ENCODE measurements at places on chromosomes 7 and 10.

DNA sequence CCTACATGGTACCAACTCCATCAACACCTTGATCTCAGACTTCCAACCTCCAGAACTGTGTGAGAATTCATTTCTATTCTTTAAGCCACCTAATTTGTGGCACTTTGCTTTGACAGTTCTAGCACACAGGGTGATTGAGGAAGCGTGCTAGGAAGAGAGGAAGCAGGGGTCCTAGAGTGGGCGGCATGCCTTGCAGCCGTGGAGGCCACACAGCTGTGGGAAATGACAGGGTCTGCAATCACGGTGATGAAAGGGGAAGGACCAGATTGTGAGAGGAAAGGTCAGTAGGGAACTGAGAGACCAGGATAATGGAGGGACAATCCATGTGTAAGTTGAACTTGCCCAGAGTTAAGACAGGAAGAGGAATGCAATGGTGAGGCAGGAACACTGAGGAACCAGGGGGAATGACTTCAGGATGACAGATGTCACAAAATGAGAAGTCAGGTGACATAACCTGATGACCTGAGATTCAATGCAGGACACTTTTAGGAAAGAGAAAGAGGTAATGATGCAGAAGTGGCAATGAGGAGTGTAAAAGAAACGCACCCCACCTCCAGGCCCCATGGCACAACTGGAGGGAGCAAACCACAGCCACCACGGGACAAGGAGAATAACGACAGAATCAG is 87.3 kb upstream of the PIK3CG start:
- no peak for DNase-seq

GRCh38 chr10:132224343-132225072 is 37.8 kb downstream of the DPYSL4 start:
- DNase-seq: no peak

DNA sequence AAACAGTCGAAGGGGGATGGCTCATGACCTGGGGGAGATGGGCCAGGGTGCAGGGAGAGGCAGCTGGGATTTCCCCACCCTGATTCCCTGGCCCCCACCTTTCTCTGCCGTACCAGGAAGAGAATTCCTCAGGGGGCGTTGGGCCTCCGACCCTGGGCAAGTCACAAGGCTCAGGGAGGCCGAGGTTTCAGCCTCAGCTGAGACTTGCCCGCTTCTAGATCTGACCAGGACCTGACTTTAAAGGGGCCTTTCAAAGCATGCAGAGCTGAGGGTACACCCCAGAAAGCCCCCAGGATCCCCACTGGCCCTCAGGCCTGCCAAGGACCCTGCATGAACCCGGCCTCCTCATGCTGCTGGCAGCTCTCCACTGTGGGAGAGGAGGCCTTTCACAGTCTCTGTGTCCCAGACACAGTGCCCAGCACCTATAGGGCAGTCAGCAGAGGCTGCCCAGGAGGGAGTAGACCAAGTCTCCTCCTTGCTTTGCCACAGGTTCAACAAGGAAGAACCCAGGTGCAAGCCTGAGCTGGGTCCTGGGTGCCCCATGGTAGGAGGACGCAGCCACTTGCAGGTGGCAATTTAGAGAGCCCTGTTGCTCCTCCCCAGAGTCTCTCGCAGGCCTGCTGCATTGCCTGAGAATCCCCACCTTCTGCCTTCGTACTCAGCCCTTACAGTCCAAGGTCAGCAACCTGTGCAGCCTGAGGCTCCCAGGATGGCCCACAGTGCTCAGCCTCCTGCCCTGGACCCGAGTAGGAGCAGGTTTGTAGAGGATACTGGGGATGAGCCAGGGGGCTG is 89.3 kb downstream of the CHST15 start:
- no peak for DNase-seq

DNA sequence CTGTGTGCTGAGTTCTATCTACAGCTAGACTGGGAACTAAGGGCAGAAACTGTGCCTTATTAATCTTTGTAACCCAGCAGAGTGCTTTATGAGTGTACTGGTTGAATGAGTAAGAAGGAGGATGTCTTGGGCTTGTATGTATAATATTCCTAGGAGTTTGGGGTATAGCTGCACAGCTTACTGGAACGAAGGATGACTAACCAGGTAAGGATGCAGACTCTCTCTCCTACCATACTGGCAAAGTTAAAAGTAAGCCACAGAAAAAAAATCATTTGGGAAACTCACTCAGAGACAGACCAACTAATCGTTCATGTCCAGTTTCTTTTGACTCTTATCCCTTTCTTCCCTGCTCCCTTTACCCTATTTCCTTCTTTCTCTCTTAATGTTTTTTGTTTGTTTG is 1.4 kb upstream of the DHTKD1 start:
- DNase-seq: no peak

DNA sequence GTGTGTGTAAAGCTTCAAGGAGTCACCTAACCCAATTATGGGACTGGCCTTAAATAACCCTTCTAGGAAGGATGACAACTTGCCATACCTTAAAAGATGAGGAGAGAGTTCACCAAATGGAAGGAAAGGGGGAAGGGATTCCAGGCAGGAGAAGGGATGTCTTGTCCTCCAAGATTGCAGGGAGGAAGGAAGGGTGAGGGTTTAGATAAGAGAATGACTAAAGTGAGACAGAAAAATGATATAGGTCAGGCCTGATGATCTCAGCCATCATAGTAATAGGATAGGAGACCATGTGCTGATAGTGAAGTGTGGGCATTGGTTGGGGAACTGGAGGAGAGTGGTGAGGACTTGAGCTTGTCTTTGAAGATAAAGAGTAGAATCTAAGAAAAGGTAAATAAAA is 7.7 kb upstream of the TMEM26 start:
- no peak for DNase-seq

DNA sequence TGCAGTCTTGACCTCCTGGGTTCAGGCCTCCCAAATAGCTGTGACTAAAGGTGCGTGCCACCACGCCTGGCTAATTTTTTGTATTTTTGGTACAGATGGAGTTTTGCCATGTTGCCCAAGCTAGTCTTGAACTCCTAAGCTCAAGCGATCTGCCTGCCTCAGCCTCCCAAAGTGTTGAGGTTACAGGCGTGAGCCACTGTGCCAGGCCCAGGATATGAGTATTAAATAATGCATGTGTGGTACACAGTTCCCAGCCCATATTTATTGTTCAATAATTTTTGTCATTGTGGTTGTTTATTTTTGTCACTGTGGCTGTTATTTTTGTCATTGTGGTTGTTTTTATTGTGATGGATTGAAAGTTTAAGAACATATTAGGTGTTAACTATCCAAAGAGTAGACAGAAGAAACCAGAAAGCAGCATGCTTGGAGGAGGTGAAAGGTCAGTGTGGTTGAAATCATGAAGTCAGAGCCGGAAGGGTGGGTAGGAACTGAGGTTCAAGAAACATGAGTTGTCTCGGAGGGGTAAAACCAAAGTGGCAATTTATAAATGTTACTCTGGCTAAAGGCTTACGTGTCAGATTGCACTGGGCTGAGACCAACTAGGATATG is 45.0 kb downstream of the MRC1 start:
- DNase-seq: no peak

GRCh38 chr7:13910805-13911551 is 78.5 kb downstream of the ETV1 start:
- DNase-seq: no peak

DNA sequence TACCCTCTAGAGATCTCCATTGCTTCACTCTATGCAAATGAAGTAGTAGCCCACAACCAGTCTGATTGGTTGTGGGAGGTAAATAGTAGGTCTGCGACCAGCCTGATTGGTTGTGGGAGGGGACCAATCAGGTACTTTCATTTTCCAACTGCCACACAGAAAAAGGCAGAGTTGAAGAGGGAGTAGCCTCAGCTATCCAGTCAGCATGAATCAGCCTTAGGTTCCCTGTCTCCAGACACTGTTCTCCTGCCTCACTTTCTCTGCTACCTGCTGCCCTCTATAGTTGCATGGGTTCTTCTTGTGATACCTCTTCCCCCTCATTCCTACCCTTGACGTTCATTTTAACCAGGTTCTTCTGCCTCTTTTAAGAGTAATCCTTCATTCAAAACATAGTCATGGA is 114.5 kb upstream of the LYZL1 start:
- DNase-seq: no peak

- DNase-seq: no peak
These were observed 362.3 kb downstream of the PHF14 start for GRCh38 chr7:11335947-11336346.

GRCh38 chr7:83338277-83338950 is 175.7 kb upstream of the PCLO start:
- DNase-seq: no peak

DNA sequence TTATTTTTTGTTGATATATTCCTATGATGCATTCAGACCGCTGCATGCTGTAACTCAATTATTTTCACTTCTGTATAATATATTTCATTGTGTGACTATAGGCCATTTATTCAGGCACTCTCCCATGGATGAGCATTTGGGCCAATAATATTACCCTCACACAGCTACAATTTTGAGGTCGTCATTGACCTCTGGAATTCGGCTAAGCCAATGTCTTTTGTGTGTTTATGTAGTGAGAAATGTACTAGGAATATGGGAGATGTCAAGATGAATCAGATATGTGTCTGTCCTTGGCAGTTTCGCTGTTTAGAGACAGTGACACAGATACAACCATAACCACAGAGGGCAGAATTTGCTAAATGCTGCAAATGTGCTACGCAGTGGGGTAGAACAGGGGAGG is 474.2 kb downstream of the ADRA2A start:
- DNase-seq: no peak

DNA sequence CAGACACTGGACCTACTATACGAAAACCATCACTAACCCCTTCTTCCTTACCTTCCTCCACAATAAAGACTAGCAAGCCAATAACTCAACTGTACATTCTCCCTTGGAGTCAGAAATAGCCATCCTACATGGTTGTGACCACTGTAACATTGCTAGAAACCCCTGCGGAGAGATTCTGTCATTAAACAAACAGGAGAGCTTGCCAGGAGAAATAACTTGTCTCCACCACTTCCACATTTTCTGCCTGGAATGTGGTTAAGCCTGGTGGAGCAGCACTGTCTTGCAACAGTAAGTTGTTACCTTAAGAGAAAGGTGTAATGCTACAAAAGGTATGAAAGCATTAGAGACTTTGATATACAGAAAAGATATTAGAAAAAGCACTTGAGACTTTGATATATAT is 45.8 kb downstream of the THSD7A start:
- DNase-seq: no peak

- no peak for DNase-seq
These were observed 29.0 kb downstream of the PLAC9 start for GRCh38 chr10:80161321-80162083.

GRCh38 chr10:103188853-103189252 is 4.2 kb downstream of the NT5C2 start:
- no peak for DNase-seq

DNA sequence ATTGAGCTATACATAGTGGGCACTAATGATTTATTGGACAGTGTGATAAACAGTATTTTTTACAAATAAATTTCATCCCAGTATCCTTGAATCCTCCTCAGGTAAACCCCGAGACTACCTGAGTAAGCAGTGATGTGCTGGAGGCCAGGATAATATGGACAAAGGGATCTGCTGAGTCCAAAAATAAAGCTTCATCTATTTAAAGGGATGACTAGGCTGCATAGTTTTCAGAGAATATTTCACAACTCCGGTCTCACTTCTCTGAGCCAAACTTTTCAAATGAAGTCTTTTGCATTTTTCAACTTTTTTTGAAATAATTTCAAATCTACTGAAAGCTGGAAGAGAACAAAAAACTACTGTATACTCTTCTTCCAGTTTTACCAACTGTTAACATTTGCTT is 2.5 kb downstream of the ACTR3B start:
- no peak for DNase-seq

DNA sequence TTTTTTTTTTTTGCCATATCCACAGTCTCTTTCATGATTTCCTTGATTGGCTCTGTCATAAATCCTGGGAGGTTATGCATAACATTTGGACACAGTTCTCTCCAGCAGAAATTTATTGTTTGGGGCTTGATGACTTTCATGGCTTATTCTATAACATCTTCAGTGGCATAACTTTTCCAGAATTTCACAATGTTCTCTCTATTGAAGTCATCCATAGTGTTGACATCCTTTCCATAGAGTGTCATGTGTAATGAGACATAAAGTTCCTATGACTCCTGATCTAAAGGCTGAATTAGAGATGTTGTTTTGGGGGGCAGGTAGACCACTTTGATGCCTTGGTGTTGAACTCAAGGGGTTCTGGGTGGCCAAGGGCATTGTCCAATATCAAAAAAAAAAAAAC is 36.7 kb upstream of the STK17A start:
- DNase-seq: no peak

DNA sequence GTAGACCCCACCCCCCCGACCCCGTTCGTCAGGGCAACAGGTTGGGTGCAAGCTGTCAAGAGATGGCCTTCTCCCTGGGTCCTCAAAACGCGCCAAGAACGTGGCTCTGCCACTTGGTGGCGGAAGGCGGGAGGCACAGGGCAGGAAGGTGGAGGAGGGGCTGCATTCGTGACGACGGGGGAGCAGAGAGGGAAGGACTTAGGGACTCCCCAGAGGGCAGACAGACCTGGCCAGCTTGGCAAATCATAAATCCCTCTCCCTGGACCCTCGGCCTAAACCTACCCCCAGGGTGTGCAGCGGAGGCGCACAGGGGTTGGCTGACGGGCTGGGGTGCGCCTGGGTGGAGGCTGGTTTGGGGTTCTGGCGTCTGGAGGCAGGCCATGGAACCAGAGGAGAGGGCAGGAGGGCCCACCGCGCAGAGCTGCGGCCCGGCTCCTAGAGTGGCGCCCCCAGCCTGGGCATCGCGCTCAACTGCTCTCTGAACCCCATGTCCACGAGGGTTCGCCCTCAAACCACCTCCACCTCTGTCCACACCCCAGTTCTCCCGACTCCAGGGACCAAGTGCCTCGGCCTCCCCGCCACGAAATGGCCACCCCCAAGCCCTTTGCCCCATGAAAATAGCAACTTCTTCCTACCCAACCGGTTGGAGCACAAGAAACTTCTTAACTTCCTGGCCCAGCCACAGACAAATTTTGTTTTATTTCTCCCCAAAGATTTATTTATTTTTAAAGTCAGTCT is 10.8 kb upstream of the GATA3 start:
- no peak for DNase-seq

DNA sequence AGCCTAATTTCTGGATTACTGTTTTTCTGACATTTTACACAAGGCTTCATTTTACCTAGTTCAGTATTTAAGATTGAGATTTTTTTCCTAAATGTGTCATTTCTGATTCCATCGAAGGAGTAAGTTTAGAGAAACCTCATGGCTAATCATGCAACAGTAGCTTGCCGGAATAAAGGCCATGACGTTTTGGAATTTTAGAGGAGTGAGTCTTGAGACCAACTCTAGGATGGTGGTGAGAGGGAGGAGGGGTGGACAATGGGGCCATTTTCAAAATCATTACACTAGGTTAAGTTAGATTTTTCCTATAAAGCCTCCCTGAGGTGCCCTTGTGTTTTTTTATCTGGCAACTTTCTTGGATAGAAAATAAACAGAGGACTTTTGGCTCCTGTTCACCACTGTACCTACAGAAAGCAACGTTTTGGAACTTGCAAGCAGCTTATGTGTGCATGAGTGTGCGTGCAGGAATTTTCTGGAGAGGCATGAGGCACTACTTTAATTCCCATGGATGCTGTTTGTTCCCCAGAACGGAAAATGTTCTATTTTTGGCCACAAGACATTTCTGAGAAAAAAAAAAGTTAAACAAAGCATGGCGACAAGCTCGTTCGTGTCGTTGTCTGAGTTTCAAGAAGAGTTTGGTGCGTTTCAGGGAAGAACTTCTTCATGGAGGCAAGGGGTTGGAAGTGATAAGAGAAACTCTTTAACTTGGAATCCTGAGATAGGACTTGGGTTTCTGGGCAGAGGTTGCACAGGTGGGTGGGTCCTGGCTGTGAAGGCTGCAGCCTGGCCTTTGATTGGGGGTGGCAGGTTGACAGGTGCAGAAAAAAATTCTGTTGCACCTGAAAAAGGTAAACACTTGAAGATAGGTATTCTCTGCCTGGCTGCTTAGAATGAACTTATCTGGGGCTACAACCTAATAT is 178.1 kb downstream of the PTEN start:
- DNase-seq: no peak

GRCh38 chr7:71775648-71776047 is 636.5 kb downstream of the CALN1 start:
- no peak for DNase-seq

Data from stimulated activated CD8-positive, alpha-beta memory T cell treated with anti-CD3 and anti-CD28 coated beads, Interleukin-2, amount 100 ng/mL, for 1 hour (primary cell).